ENCODE measurements at places on chromosomes 1 and 21.
A peak's percentile ranks its signal among the peaks of the same experiment; 100 is the strongest.

DNA sequence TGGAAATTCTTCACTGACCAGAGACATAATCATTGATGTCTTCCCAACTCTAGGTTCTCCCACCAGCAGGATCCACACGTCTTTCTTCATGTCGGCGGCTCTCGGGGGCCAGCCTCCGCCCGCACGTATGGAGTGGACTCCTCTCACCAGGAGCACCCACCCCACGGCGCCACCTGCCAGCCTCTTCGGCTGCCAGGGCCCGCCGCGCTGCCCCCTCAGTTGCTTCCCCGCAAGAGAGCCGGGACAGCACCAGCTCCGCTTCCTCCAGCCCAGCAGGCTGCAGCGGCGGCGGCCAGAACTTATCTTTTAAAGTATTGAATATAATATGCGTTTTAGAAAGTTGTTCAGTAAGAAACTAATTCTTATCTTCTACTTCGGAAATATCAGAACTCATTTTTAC lies 273.5 kb downstream of the LIPI start:
- DNase-seq, result no peak

- DNase-seq, result peak; percentile 64
Observed at GRCh38 chr1:19651141-19651737, 7.1 kb downstream of the NBL1 start.

GRCh38 chr1:42940851-42941639 lies 17.6 kb downstream of the SLC2A1 start:
- no peak for DNase-seq

- no peak for DNase-seq
Observed at GRCh38 chr1:115314765-115315164, 23.3 kb downstream of the NGF start.

GRCh38 chr1:56707379-56707778 lies 62.3 kb downstream of the PRKAA2 start:
- no peak for DNase-seq

GRCh38 chr1:204520834-204521709 lies 4.9 kb downstream of the MDM4 start:
- no peak for DNase-seq

- no peak for DNase-seq
Observed at GRCh38 chr21:25818121-25818520, 83.3 kb downstream of the GABPA start.

Measured in WERI-Rb-1 (cell line).